Right renal pelvis (tissue), 4 donors: ENCODE measurements at places on chromosomes 5 and 9. TPM values are rescaled to one million over a fixed set of nuclear protein-coding genes. Genes with fewer than 3 reads are reported as not detected.

DNA sequence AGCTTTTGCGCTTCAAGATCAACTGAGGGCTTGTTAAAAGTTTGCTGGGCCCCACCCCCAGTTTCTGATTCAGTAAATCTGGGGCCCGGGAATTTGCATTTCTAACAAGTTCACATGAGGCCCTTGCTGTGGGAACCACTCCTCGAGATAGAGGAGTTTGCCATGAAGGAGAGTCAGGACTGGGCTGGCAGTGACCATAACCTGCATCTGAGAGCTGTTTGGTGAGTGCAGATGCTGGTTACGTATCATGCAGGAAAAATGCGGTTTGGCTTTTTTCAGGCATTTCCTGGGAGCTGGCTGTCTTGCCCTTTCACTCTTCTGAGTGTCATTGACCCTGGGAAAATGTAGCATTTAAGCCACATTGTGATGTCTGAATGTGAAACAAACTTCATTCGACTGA, 9.4 kb upstream of the ANGPTL2 start:
- no peak for DNase-seq

The CCDC187 gene
- 2.3 TPM for polyA plus RNA-seq

DNA sequence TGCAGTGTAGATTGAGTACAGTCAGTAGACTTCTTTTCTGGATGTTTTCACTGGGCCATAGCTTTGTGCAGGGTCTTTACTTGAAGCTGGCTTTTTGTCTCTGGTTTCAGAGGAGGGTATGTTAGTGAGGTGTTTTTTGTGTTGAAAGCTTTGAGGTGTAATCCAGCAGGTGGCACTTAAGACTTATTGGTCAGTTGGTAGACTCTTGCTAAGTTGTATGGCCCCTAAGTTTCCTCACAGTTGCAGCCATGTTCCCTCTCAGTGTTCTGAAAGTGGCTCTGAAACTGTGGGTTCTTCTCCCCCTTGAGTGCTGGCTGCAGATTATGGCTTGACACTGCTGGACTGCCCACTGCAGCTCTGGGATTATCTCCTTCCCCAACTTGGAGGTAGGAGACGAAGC, 55.7 kb upstream of the SLC44A1 start:
- no peak for DNase-seq

The AGXT2 gene
- polyA plus RNA-seq: 79.6 TPM

DNA sequence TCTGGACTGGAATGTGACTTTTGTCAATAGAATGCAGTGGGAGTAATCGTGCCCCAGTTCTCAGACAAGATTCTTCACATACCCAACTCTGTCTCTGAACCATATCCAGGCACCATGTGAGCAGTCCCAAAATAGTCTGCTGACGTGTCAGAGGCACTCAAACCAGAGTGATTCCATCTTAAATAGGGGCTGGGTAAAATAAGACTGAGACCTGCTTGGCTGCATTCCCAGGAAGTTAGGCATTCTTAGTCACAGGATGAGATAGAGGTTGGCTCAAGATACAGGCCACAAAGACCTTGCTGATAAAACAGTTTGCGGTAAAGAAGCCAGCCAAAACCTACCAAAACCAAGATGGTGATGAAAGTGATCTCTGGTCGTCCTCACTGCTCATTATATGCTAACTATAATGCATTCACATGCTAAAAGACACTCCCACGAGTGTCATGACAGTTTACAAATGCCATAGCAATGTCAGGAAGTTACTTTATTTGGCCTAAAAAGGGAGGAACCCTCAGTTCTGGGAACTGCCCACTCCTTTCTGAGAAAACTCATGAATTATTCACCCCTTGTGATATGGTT, 16.9 kb upstream of the PLCXD3 start:
- DNase-seq: no peak

GRCh38 chr5:119740225-119740624, 110.9 kb downstream of the FAM170A start:
- DNase-seq: no peak

The FOXD4L6 gene
- polyA plus RNA-seq: not detected

- DNase-seq: no peak
Observed at GRCh38 chr5:88364991-88365390, 96.3 kb upstream of the TMEM161B start.

GRCh38 chr9:136018257-136019031, 57.3 kb upstream of the UBAC1 start:
- DNase-seq: no peak

The PDE4D gene
- polyA plus RNA-seq: 20.9 TPM

DNA sequence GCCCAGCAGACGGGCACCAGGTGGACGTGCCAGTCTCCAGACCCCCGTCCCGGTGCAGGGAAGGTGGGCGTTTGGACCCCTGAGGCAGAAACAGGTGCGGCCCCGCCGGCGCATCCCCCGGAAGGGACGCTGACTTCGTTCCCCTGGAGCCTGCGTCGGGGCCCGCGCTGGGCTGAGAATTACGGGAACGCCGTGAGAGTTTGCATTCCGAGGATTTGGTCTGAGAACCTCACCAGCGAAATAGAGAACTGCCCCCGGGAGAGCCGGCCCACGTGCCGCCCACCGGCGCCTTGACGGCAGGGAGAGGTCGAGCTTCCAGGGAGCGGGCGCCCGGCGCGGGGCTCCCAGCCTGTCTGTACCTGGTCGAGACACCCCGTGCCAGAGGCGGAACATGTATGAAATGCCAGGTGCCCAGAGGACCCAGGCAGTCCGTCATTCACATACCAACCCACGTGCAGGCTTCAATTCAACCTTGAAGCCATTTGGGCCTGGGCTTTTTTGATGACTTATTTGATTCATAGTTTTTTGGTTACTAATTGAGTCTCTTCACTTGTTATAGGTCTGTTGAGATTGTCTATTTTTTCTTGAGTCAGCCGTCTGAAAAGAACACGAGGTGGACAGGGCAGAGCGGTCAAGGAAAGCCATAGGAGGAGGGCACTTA, 877 bp upstream of the CAMSAP1 start:
- no peak for DNase-seq

The RNF183 gene
- polyA plus RNA-seq: 4.9 TPM

GRCh38 chr5:162068412-162068811, 839 bp downstream of the GABRG2 start:
- DNase-seq: peak; percentile 47

DNA sequence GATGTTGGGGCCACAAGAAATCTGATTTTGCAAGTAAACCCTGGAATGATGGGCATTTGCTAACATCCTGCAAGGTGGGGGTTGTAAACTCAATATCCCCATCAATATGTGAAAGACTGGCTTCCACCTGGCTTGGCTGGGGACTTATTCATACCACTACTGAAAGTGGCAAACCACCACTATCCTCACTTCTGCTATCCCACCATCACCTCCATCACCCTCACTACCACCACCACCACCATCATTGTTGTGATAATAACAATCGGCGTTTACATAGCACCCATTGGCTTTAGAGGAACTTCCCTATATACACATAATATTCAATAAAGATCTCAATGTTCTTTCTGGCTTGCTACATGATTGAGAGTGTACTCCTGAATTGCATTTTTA, 224.7 kb upstream of the DAP start:
- no peak for DNase-seq

The LEAP2 gene
- polyA plus RNA-seq: 3.2 TPM

The GABRA6 gene
- not detected for polyA plus RNA-seq

- DNase-seq: no peak
Observed at GRCh38 chr5:18397371-18397770, 763.1 kb downstream of the TAF11L14 start.

DNA sequence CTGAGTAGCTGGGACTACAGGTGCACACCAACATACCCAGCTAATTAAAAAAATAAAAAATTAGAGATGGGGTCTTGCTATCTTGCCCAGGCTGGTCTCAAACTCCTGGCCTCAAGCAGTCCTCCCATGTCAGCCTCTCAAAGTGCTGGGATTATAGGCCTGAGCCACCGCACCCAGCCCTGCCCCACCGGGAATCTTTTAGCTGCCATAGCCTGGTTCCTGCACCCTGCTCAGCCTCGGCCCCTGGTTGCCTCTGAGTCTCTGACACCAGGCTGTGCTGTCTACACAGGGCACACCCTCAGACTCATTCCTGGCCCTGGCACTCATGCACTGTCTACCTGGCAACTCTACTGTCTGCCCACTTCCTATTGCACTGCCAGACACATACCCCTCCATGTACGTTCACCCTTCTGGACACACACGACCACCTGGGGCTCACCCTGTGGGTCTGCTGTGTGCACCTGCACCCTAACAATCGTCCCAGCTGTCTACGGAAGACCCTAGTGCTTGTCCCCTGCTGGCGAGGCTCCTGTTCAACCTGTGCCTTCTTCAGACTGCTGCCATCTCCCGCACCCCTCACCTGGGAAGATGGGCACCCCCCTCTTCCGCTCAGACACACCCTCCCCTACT, 1.4 kb downstream of the PROP1 start:
- DNase-seq: no peak

DNA sequence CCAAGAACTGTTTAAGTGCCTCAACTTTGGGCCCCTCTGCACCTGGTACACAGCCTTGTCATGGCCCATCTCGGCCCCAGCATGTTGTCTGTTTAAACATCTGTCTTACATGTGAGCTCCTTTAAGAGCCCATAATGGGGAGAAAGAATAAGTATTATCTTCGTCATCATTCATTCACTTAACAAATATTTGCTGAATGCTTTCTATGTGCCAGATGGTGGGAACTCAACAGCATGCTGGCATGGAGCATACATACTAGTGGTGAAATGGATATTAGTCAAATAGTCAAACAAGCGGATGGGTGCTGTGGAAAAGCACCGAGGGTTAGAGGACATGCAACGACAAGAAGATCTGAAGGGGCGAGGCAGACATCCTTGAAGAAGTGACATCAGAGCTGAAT, 54.5 kb downstream of the GABBR2 start:
- DNase-seq: no peak

The HSPB3 gene
- 0.18 TPM for polyA plus RNA-seq

The GBGT1 gene
- 3.3 TPM for polyA plus RNA-seq

DNA sequence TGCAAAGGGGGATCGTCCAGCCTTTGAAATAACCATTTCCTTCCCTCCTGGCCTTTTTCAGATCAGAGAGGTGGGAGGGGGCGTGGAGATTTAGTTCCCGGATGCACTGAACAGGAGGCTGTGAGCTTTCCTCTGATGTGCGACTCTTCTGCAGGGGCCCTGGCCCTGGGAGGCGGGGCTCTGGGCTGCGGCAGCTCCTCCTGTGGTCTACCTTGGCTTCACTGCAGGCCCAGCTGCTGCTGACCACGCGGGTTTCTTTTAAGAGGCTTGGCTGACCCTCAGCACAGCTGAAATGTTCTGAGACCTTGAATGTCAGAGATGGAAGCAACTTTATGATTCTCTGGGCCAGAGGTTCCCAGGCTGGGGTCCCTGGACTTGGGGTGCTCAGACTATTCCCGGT, 27.0 kb upstream of the COL15A1 start:
- DNase-seq: peak; percentile 38

DNA sequence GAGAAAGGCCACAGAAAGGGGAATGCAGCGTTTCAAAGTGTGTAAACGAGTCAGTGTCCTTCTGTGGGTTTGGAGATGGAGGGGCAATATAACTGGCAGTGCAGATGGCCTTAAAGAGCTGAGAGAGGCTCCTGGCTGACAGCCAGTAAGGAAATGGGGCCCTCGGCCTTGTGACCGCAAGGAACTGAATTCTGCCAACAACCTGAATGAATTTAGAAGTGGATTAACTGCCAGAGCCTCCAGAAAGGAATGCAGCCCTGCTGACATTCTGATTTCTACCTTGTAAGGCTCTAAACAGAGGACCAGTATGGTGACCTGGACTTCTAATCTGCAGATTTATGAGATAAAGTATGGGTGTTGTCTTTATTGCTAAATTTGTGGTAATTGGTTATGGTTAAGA, 17.5 kb upstream of the NREP start:
- no peak for DNase-seq

The ANXA6 gene
- 139 TPM for polyA plus RNA-seq

DNA sequence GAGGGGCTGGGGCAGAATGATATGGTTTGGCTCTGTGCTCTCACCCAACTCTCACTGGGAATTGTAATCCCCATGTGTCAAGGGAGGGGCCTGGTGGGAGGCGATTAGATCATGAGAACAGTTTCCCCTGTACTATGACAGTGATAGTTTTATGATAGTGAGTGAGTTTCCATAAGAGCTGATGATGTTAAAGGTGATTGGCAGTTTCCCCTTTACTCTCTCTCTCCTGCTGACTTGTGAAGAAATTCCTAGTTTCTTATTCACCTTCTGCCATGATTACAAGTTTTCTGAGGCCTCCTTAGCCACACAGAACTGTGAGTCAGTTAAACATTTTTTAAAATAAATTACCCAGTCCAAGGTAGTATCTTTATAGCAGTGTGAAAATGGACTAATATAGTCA, 120.4 kb upstream of the CDH9 start:
- DNase-seq: no peak
